ENCODE measurements at places on chromosomes 7 and 10.

DNA sequence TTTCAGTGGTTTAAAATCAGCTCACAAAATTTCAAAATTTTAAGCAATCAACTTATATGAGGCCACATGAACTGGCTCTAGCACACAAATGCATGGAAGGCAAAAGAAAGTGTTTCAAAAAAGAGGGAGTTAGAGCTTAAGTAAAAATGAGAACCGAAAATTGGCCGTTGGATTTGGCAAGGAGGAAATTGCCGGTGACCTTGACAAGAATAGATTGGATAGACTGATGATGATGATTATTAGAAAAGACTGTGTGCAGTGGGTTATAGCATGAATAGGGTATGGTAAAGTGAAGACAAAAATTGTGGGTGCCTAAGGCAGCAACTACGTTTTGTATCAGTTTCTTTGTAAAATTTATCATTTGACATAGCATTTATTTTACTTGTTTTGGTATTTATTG lies 175.7 kb downstream of the SEMA3D start:
- no peak for DNase-seq

DNA sequence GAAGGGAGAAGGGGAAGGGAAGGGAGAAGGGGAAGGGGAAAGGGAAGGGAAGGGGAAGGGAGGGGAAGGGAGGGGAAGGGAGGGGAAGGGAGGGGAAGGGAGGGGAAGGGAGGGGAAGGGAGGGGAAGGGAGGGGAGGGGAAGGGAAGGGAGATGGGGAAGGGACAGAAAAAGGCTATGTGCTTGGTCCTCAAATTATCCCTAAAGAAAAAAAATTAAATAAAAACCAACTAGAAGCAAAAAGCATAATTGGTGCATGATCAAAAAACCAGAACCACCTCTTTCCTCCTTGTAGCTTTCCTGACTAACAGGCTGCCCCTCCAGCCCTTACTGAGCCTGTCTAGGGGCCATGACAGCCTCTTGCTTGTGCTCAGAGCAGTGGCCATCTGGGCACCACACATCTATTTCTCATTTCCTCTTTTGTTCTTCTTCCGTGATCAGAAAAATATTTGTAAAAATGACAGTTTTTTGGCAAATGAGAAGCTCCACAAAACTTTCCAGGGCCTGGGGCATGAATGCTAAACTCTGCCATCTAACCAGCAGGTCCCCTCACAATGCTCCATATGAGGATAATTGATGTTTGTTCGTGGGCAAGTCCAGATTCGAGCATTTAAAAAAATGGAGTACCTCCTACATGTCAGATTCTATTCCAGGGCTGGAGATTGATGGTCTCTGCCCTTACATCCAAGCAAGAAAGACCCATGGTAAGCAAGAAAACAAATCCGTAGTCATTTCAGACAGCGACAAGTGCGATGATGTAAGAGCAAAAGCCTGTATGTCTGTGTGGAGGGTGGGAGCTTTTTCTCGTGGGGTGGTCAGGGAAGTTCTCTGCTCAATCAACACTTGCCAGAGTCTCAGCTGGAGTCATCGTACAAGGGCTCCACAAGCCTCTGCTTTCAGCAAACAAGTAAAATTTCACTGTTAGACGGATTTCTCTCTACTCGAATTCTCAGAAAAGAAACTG lies 320.9 kb downstream of the WDR11 start:
- DNase-seq, result no peak

GRCh38 chr7:148332191-148333186 lies 258.1 kb upstream of the C7orf33 start:
- DNase-seq, result no peak

DNA sequence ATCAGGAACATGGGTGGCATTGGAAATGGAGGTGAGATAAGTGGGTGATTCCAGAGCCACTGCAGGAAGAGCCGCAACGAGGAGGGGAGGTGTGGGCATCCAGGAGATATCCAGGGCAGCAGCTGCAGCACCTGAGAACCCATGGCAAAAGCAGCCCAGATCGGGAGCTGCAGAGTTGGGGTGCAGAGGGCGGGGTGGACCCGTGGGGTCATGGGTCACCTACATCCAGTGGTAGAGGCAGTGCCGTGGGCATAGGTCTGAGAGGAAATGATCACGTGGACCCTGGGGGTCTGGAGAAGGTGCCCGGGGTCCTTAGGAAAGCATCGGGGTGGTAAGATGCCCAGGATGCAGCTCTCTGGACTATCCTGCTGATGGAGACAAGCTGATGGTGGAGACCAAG lies 530.0 kb downstream of the GLRX3 start:
- no peak for DNase-seq

DNA sequence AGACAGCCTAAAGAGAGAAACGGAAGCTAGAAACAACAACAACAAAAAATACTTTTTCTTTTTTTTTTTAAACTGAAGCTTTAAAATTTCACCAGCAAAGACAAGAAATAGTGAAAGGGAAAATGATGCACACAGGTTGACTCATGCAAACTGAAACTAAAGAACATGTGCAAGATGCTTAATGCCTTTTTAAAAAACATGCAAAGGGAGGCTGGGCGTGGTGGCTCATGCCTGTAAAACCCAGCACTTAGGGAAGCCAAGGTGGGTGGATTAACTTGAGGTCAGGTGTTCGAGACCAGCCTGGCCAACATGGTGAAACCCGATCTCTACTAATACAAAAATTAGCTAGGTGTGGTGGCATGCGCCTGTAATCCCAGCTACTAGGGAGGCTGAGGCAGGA lies 15.1 kb upstream of the CUBN start:
- DNase-seq, result peak; percentile 12

DNA sequence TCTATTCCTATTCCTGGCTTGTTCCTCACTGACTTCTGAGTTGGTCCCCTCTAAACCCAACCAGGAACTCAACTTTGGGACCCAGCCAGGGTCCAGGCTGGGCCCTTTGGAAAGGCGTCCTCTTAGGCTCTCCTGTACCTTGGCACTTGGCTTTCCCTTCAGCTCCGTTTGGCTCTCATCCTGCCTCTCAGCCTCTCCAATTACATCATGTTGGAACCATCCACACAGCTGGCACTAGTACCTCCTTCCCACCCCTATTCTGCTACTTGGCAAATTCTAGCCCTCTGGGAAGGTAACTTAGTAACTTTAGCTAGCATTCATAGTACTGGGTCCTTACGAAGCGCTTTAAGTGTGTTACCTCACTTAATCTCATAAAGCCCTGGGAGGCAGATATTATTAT lies 205.3 kb upstream of the HABP2 start:
- no peak for DNase-seq

- no peak for DNase-seq
These were observed 171.1 kb upstream of the PHF14 start for GRCh38 chr7:10802526-10802925.

GRCh38 chr7:120738816-120739215 lies 119.1 kb downstream of the TSPAN12 start:
- no peak for DNase-seq

GRCh38 chr7:137696988-137697387 lies 149.8 kb downstream of the DGKI start:
- DNase-seq, result no peak

DNA sequence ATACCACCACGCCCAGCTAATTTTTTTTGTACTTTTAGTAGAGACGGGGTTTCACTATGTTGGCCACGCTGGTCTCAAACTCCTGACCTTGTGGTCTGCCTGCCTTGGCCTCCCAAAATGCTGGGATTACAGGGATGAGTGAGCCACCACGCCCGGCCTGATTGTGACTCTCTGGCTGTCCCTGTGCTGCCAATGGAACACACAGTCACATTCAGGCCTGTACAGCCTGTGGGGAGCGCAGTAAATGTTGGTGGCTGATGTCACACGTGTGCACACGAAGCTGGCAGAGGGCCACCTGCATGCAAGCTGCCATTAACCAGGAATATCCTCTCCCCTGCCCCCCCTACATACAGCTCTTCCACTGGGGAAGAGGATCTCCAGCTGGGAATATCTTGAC lies 22.1 kb downstream of the POLL start:
- DNase-seq, result no peak

GRCh38 chr10:100325158-100325557 lies 4.9 kb downstream of the PKD2L1 start:
- DNase-seq, result no peak

DNA sequence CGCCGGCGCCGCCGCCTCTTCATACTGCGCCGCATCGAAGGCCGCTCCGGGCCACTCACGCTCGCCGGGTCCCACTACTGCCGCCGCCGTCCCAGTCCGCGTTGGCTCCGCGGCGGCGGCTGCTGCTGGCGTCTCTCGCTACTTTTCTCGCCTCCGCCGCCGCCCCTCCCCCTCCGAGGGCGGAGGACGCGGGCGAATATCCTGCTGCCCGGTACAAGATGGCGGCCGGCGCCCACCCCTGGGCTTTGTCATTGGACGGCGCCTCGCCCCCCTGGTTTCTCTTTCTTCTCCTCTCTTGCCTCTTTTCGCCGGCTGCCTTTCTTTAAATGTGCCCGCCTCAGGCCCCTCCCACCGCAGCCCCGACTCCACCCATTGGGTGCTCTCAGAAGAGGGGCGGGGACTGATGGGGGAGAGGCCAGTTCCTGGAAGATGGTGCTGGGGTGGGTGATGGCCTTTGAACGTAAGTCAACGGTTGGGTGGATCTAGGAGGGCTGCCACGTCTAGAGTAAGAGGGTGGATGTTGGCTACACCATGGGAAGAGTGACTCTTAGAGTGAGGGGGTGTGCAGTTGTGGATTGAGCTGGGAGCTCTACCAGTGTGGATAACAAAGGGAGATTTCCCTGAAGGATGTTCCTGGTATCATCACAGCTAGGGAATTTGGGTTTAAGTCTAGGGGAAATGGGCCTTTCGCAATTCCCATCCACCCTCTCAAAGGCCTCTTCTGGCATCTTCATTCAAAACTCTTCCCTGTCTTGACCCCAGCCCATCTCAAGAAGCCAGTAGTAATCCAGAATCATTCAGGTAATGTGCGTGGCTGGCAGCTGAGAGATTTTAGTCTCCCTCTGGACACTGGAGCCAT lies at the start of gene CCDC71L:
Gene CCDC71L, minus strand, starts transcription at position 297 of the 859 bp plus-strand sequence. Its CDS starts 262 bp downstream, at position 35.
- DNase-seq, result peak; percentile 95

DNA sequence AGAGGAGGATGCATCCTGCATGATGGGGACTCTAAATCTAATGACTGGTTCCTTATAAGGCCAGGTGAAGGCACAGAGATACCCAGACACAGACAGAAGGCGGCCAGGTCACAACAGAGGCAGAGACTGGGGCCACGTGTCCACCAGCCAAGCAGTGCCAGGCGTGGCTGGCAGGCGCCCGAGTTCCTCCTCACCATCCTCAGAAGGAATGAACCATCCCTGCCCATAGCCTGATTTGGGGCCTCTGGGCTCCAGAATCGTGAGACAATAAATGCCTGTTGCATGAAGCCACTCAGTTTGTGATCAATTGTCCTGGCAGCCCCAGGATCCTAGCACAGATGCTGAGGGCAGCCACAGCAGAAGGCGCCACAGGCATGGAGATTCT lies 69.0 kb upstream of the TNRC18 start:
- DNase-seq, result no peak

DNA sequence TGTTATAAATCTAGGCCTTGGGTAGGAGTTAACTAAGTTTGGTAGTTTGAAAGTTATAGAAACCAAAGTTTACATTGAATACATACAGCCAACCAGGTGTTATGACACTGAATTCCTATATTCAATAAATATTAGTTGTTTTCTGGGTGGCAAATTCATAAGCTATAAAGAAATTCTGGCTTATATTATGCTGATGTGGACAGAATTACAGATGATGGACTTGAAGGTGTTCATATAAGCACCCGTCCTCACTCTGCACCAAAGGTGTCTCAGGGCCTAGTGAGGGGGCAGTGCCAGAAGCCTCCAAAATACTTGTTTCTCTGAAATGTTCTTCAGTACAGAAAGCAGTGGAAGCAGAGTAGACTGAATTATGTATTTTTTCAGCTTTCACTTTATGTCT lies 973.0 kb downstream of the CNTNAP2 start:
- no peak for DNase-seq

GRCh38 chr10:103645141-103646054 lies 151.9 kb downstream of the NEURL1 start:
- peak; percentile 20 for DNase-seq

- DNase-seq, result no peak
These were observed 2.3 kb upstream of the LDB1 start for GRCh38 chr10:102122450-102122849.

DNA sequence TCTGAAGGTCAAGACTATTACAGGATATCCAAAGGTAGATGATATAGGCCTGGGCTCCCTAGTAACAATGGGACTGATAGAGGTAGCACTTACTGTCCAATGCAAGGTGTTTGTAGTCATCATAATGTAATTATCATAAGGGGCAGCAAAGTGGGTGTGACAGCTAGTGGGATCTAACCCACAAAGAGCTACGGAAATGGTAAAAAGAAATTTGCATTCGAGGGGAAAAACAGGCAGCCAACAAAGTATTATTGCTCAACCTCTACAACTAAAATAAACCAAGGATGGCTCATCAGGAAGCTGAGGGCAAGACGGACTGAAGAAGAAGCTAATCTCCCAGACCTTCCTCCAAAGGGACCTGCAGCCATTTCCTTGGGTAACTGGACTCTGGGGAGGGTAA lies 211.0 kb downstream of the WDR11 start:
- DNase-seq, result no peak

GRCh38 chr10:44752451-44753441 lies 158.4 kb upstream of the TMEM72 start:
- DNase-seq, result no peak

DNA sequence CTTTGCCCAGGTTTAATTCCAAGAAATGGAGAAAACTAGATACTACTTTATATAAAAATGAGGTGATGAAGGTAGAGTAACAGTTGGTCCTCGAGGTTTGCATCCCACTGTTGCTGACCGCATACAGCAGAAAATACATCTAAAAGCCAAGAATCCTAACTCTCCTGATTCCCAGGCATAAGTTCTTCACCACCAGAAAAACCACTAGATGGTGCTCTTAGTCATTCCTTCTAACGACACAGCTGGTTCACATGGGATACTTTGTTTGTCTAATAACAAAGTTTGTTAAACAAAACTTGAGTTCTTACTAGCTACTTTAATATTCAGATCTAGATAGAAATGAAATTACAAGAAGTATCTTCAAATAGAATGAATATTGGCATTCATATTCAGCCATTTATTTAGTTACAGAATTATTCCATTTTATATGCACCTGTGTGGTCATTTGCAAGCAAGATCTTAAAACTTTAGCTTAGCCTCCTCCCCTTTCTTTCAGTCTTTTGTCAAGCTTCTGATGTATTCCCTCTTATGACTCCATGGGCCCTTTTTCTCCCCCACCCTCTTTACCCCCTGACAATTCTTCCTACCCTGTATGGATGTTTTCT lies 54.1 kb upstream of the CYP26C1 start:
- DNase-seq, result peak; percentile 5

Data from CD4-positive, alpha-beta T cell treated with Interleukin-12 subunit alpha and Interleukin-12 subunit beta, for 1 hour (primary cell).